ENCODE measurements at places on chromosomes 11 and 22.

GRCh38 chr11:10301656-10302358, 3.1 kb upstream of the ADM start:
- DNase-seq: no peak

- no peak for DNase-seq
Observed at GRCh38 chr11:20762116-20762844, 92.9 kb downstream of the NELL1 start.

DNA sequence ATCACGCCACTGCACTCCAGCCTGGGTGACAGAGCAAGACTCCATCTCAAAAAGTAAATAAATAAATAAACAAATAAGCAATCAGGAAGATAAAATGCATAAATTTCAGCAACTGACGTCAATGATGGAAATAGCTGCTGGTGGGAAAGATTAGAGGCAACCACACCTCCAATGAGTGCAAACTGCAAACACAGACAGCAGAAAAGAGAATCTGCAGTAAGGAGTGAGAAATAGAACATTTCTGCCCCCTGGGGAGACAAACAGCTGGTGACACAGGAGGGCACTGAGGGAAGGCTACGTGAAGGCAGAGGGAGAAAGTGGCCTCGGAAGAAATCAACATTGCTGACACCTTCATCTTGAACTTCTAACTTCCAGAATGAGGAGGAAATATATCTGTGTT, 6.5 kb downstream of the PI4KA start:
- DNase-seq: no peak

- DNase-seq: no peak
Observed at GRCh38 chr22:30460147-30460546, 11.7 kb downstream of the SEC14L3 start.

DNA sequence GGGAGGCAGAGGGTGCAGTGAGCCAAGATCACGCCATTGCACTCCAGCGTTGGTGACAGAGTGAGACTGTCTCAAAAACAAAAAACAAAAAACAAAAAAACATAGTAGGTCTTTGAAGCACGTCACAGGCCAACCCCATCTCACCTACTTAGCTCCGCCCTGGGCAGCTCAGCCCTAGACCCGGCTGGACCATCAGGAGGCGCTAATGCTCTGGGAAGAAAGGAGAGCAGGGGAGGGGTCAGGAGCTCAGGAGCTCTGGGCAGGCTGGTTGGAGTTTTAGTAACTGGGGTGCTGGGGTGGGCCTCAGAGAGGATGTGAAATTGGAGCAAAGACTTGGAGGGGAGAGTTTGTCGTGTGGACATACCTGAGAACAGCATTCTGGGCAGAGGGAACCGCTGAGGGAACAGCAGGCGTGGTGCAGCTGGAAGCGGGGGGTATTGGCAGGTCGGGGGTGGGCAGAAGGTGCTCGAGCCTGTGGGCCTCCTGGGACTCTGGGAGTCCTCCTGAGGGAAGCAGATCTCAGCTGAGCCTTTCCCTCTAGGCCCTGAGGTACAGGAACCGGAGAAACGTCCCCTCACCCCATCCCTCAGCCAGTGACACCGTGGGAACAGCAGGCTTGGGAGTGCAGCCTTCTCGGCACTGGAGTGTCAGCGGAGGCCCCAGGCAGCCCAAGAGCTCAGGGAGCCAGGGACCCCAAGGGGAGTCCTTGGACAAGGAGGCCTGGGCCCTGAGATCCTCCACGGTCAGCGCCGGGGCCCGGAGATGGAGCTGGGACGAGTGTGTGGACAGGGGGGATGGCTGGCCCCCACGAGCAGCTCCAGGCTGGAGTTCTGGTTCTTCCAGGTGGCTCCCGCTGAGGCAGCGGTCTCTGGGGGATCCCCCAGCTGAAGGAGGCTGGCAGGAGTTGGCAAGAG, 2.2 kb upstream of the RPS6KA4 start:
- DNase-seq: no peak

- no peak for DNase-seq
Observed at GRCh38 chr11:30046578-30046945, 29.7 kb upstream of the KCNA4 start.

DNA sequence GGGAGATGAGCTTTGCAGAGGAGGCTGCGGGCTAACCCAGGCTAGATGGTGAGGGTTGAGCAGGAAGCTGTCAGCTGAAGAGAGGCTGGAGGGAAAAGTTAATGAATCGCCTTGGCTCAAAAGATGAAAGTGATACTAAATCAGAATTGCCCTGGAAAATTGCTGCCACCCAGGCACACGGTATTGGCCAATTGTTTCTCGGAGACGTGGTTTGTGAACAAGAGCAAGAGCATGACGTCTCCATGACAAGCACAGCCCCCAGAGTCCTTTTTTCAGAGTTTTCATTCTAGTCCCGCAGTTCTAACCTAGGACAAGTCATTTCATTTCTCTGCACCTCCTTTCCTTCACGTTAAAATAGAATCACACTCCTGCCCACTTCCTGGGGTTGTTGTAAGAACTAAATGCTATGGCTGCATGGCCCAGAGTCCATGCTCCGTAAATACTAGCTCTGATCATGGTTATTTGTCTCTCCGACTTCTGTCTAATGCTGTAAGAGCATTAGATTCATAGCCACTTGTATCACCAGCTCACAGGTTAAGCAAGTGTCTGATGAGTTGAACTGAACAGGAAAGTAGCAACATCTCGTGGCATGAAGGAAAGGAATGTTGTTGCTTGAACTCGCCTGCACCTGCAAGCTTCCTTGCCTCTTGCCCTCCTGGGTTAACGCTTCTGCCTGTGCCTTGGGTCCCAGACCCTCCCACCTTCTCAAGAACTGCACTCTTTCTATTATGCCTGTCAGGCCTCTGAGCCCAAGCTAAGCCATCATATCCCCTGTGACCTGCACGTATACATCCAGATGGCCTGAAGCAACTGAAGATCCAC, 33.8 kb upstream of the NUP50 start:
- DNase-seq: no peak

DNA sequence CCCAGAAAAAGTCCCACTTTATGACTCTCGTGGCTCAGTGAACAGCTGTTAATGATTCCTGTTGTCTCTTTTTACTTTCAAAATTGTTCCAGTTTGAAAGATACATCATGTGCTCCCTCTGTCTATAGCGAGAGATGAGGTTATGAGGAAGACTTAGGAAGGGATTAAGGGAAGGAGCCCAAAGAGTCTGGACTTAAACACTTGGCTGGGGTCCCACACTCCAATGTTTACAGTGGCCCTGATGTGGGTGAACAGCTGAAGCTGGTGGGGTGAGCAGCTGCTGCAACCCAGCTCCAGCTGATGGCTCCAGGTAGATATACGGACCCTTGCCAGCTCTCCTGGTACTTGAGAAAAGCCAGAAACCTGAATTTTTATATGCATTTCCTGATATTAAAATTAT, 84.5 kb upstream of the PLET1 start:
- no peak for DNase-seq
